ENCODE measurements at places on chromosomes 7 and 10.

DNA sequence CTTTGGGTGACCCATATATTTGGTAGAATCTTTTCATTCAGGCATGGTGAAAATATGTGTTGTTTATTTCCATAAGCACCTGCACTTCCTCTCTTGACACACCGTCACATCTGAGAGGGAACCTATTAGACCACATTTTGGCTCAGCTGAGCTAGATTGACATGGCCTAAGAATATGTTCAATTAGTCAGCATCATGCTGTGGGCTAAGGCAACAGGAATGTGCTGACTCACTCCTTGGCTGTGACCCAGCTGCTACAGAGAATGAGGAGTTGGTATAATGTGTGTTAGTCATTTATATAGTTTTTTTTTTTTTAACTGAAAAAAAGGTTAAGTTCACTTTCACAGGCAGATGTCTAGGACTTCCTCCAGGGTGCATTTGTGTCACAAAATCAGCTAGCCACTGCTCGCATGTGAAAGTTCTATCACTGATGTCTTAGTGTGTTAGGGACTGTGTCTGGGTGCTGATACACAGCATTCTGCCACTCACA is 180.6 kb downstream of the SEMA3E start:
- DNase-seq, result peak; percentile 53

DNA sequence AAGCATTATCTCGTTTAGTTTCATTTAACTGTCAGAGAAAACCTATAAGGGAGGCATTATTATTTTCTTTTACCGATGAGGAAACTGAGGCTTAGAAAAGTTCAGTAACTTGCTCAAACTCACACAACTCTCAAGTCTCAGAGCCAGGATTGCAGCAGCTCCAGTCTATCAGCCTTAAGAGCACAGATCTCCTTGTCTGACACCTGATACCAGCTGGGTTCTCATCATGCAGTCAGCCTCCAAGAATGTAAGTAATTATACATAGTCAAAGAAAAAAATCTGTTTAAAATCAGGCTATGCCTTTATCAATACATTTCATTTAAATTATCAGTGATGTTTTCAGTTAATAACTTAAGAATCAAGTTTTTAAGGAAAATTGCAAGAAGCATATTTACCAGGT is 236.6 kb upstream of the TCF7L2 start:
- DNase-seq, result no peak

DNA sequence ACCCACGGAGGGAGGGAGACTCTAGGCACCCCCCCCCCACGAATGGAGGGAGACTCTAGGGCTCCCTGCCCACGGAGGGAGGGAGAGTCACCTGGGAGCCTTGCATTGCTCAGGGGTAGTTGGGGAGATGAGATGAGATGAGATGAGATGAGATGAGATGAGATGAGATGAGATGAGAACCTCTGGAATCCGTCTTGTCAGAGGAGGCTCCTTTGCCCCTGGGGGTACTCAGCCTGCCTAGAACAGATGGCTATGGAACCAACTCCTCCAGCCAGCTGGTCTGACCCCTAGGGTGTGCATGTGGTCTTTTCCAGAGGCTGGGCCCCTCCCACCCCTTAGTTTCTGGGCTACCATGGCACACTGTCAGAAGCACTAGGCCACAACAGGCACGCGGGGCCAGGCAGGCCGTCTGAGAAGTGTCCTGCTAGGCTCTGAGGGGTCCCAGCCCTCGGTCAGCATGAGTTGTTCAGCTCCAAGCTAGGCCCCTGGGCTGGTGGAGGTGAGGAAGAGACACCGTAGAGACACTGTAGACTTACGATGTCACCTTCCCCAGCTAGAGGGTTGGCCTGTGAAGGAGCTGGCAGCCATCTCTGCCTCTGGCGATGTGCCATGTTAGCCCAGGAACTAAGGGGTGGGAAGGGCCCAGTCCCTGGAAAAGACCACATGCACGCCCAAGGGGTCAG is 8.8 kb downstream of the TSPAN15 start:
- DNase-seq, result no peak

GRCh38 chr10:12995425-12995861 is 6.1 kb downstream of the CCDC3 start:
- no peak for DNase-seq

- DNase-seq, result no peak
Observed at GRCh38 chr10:37736120-37736519, 121.3 kb downstream of the ZNF248 start.

DNA sequence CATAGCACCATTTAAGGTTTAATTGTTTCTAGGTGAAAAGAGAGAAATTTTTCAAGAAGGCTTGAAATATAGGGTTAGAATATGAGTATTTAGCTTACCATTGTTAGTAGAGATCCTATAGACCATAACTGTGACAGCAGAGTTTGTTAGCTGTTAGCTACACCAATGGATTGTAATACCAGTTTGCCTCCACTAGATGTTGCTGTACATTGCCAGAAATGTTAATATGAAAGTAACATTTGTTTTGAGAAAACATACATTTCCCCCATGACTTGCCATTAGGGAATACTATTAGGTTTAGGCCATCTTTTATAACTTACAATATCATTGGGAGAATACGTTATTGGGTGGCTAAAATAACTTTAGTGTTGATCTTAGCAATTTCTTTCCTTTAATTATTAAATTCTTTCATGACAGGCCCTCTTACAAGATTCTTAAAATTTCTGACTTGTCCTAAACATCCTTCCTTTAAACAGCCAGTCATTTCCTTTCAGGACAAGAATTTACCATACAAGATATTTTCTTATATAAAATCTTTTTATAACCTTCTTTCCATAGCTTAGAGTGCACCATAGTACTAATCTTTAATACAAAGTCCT is 39.5 kb downstream of the ZNF117 start:
- DNase-seq, result no peak

- DNase-seq, result no peak
Observed at GRCh38 chr10:6763001-6763400, 182.9 kb upstream of the PRKCQ start.

DNA sequence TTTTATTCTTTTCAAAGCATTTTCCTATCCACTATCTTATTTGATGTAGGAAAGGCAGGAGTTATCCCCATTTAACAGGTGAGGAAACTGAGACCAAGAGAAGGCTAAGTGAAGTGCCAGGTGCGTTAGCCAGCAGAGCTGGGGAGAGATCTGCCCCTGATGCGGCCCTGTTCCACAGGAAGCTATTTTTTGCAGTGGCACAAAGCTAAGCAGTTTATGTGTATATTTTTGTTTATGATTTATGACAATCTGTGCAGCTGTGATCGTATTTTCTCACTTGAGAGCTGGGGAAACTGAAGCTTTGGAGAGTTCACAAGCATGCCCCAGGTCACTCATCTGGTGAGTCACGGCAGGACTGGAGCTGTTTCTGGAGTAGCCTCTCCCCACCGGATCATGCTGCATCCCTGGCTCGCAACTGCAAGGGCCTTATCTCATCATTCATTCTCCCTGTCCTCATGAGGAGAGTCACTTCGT is 38.8 kb downstream of the SLC29A3 start:
- no peak for DNase-seq

DNA sequence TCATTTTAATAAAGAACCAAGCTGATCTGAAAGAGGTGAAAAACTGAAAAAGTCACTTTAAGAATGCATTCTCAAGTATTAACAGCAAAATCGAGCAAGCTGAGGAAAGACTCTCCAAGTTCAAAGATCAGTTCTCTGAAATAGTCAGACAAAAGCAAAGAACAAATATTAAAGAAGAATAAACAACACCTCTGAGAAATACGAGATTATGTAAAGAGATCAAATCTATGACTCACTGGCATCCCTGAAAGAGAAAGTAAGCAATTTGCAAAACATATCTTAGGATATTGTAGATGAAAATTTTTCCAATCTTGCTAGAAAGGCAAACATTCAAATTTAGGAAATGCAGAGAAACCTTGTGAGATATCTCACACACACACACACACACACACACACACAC is 138.4 kb upstream of the HGF start:
- DNase-seq, result no peak

DNA sequence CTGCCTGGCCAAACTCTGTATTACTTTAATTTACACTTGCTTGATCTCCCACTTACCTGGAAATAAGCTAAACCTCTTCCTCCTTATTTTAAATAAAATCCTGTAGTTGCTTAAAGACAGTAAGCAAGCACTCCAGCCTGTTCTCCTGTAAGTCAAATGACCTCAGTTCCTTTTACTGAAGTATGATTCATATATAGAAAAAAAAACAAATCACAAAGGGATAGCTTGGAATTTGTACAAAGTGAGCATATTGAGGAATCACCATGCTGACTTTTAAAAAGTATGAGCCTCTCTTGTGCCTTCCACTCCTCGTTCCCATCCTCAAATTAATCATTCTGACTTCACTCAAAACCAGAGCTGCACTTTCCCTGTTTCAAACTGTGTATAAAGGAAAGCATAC is 52.0 kb downstream of the C10orf90 start:
- DNase-seq, result no peak

DNA sequence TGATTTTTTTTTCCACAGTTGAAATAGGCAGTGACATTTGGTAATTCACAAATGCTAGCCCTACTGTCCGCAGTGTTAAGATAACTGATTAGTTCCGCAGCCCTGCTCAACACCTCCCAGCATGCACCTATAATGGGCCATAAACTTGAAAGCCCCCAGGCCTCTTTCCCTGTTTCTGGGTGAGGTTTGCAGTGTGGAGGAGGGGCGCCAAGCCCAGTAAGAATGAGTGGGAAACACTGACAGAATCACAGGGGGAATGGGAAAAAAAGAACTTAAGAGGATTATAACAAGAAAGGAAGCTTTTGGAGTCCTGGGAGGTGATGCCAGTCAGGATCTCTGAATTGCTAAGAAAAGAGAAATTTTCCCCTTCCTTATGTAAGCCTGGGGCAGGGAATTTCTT is 39.6 kb upstream of the SP8 start:
- DNase-seq, result no peak

GRCh38 chr7:134684165-134684564 is 37.5 kb downstream of the BPGM start:
- DNase-seq, result no peak

GRCh38 chr10:124539935-124540641 is 78.5 kb downstream of the LHPP start:
- no peak for DNase-seq

DNA sequence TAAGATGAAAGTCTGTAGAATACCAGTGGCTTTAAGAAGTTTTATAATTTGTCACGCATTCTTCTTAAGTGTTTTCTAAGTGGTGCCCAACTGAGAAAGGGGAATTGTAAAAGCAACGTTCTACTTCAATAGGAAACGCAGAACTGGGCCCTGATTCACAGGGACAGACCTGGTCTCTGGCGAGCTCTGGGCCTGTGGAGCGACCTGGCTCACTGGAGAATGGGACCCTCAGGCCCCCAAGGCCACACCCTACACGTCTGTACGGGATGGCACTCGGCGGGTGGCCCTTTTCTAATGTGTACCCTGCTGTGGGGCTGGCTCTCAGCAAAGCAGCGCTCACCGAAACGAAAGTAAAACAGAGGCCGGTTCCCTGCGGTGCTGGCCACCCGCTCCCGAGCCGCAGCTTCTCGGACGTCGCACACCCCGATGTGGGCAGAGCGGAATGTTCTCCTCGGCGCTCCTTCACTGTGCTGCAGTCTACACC is 205.0 kb downstream of the DIP2C start:
- DNase-seq, result no peak

DNA sequence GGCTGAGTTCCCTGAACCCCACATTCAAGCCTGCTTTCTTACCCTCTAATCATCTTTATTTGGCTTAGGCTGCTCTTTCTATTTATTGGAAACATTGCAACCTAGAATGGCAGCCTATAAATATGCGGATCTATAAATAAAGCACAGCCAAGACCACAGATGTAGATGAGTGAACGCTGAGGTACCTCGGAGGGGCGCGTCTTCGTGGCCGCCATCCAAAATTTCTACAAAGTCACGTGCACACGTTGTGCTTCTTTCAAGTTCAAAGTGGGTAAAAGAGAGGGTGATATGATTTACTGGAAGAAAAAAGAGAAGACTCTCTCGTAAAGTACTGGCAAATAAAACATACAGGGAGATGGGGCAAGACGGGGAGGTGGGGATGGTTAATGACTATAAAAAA is 132.6 kb upstream of the RSU1 start:
- DNase-seq, result no peak

DNA sequence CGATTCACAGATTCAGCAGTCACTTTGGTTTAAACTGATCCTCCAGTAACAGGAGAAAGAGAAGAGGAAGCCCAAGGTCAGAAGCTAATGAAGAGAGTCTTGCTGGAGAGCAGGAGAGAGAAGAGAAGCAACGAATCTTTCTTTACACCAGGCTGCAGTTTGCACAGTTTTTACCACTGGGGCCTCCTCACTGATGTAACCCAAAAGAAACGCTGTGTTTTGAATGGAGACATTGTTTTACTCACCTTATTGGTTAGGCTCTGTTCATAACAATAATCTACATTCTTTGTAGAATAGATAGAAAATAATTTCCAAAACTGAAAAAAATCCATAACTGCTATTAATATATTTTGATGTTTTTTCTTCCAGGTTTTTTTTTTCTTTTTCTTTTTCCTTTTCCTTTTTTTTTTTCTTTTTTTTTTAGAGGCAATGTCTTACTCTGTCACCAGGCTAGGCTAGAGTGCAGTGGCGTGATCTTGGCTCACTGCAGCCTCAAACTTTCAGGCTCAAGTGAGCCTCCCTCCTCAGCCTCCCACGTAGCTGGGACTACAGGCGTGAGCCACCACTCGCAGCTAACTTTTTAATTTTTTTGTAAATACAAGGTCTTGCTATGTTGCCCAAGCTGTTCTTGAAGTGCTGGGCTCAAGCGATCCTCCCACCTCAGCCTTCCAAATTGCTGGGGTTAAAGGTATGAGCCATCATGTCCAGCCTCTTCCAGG is 27.6 kb downstream of the LYZL1 start:
- DNase-seq, result no peak

DNA sequence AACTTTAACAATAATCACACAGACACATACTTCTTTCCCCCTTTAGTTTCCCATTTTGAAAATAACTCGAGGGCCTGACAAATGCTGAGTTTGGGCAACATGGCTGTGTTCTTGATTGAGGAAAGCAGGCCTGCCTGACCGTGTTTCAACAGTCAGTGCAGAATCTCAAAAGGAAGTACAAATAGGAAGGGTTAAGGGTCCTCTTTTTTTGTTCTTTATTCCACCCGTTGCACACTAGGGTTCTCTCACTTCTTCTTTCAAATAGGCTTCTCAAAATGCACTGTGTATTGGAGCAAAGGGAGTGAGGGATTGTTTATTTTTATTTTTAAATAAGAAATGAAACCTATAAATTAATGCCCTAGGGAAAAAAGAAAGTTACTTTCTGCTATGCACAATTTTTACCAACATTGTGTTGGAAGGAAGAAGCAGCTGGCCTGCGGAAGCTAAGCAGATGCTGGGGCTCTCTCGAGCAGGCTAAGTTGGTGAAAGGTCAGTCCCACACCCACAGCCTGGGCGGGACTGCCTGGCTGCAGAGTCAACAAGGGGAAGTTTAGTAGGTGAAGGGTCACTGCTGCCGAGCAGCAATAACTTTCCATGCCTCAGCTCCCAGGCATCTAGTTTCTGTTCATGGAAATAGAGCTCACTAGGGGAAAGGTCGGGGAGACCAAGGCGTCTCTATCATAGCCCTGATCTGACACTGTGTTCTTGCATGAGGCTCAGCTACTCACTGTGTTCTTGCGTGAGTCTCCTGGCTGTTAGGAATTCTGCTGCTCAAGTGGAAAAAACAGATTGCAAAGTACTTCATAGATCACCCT is 12.2 kb upstream of the PDK4 start:
- DNase-seq, result peak; percentile 87
